ENCODE measurements at places on chromosomes 7 and 10.

GRCh38 chr10:127150136-127150535 is 46.3 kb downstream of the INSYN2A start:
- DNase-seq = no peak

GRCh38 chr7:151793531-151793951 is 83.4 kb downstream of the PRKAG2 start:
- DNase-seq = no peak

DNA sequence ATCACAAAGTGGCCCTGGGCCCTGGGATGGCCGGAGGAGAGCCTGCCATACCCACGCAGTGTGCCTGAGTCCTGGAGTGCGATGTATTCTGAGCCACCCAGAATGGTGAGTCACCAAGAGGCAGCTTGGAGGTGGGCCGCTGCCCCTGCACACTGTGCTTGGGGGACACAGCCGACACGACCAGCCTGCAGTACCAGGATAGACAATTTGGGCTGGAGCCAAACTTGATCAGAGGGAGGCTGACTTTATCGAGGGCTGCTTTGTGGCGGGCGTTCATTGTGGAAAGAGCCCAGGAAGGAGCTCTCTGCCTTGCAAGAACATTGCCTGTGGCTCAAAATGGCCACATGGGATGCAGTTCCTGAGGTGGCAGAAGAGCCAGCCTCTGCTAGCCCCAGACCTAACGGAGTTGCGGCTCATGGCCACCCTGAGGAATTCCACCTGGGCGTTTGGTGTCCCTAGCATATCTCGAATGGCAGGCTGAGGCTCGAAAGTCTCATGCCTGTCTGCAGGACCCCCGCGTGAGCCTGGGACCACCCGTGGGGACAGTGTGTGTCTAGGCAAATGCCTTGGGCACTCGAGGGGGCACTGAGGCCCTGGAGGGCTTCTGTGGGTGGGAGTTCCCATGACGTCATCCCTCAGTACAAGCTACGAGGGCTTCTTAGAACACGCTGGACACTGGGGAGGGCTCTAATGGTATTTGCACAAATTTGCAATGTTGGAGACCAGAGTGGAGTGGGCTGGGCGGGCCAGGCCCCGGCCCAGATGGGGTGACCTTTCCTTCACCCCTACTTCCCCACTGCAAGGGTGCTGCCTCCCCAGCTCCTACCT is 79.7 kb downstream of the LHPP start:
- DNase-seq = no peak

DNA sequence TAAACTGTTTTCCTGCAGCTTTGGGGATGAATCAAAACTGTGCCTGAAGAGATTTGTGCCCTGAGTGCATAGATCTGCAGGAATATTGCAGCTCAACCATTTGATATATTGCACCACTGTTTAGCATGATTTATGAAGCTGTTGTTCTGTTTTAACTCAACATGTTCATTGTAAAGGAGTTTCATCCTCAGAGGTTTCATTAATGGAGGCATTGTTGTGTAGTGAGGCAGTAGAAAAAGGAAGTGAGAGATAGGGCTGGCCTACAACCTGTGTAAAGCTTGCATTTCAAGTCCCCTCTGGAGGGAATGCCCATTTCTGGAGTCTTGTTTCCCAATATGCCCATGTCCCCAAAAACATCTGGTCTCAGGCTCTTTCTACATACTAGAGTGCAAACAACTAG is 67.5 kb downstream of the DNAJC12 start:
- no peak for DNase-seq

GRCh38 chr7:141133646-141134045 is 59.8 kb downstream of the TMEM178B start:
- DNase-seq = no peak

DNA sequence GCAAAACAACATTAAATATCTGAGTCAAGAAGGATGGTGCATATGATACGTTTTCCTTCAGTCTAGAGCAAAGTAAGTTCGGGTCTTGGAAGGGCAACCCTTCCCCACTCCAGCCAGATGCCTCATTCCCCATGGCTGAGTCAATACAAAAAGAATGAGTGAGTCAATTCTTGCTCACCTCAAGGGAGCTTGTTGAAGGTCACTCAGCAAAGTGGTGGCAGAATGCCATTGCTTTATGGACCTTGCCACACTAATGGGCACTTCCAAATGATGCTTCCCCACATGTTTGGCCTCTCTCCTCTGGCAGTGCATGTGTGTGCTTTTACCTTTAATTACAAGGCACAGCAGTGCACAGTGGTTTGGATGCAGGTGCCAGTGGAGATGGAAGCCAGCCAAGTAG is 296.5 kb downstream of the SORCS3 start:
- DNase-seq = no peak

GRCh38 chr7:131076711-131077181 is 250.9 kb upstream of the MKLN1 start:
- no peak for DNase-seq

GRCh38 chr10:79084012-79084971 is 15.5 kb downstream of the ZMIZ1 start:
- DNase-seq = peak; percentile 78

DNA sequence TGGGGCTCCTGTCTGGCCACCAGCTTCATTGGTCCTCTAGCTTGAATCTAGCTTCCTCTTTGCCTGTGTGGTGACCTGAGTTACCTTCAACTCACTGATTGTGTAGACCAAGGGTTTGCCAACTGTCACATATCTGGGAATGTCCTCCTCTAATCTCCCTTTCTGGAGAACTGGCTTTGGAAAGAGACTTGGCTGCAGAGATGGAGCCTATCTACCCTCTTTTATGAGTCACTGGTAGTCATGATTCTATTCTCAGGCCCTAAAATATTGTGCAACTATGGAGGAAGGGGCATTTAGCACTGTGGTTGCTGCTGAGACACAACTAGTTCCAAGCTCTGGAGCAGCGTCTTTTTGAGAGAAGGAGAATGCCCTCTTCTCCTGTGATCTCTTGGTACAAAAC is 691.3 kb downstream of the KCNMA1 start:
- DNase-seq = no peak

- no peak for DNase-seq
Measured at GRCh38 chr7:115558161-115558560, 472.4 kb downstream of the TFEC start.

GRCh38 chr7:91344911-91345310 is 80.7 kb downstream of the FZD1 start:
- no peak for DNase-seq

DNA sequence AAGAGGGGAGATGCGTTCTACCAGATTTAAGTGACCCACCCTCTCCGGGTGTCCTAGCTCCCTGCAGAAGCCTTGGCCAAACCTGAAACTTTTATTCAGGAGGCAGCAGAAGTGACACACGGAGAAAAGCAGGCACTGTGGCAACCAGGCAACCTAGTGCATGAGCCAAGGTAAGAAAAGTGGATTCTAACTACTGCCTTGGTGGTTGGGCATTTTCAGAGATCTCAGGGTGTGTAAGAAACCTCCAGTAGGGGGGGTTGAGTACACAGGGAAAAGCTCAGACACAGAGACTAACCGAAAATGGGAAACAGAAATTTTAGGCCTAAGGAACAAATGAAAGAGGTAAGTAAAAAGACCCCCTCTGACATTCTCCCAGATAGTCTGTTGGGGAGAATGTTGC is 645.7 kb downstream of the ANKRD7 start:
- DNase-seq = no peak

DNA sequence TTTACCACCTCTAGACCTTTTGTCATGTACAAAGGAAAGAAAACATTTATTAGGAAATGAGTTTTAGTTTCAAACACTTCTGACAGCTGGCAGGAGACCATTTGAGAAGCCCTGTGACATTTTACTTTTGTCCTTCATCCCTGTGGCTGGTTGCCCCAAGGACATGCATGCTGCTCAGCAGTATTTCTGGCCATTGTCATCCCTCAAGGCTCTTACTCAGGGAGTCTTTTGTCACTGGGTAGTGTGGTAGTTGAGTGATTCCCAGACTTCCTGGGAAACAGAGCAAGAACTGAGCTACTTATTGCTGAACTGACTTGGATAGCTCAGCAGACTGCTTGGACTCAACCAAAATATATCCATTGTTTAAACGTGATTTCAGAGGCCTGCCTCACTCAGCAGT is 142.8 kb downstream of the LRRC4 start:
- DNase-seq = no peak

DNA sequence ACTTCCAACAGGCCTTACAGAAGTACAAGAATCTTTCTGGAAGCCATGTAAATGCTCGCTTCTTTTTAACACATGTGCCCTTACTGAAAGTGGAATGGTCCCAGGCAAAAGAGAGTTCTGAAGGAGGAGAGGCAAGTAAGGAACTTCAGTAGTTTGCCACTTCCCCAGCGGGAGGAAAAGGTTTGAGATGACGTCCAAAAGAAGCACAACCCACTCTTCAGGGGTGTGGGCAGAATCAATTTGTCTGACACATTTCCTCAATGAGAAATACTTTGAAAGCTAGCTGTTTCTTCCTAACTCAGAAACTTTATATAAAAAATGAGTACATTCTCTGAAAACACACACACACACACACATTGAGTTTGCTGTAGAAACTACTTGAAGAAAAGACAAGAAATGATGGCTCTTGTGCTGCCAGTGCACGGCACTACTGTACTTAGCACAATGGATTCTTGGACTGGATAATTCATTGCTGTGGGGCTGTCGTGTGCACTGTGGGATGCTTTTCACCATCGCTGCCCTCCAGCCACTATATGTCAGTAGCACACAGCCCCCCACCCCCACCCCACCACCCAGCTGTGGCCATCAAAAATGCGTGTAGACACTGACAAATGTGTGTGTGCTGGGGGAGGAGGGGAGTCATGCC is 183.0 kb downstream of the SRPK2 start:
- no peak for DNase-seq

DNA sequence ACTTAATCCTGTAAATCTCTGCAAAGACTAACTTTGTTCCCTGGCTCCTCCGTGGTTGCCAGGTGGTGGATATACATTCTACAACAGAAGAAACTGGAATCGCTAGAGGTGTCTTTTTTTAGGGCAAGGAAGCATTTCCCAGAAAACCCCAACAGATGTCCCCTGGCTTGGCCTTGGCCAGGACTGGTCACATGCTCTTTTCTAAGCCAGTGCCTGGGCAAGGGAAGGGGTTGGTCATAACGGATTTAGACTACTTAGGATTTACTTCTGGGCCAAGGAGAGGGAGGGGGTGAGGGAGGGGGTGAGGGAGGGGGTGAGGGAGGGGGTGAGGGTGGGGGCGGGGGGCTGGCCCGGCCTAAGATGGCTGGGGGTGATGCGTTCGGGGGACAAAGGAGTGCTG is 105.7 kb downstream of the SNX10 start:
- peak; percentile 17 for DNase-seq

- no peak for DNase-seq
Measured at GRCh38 chr7:139960157-139960556, 102.6 kb downstream of the PARP12 start.

DNA sequence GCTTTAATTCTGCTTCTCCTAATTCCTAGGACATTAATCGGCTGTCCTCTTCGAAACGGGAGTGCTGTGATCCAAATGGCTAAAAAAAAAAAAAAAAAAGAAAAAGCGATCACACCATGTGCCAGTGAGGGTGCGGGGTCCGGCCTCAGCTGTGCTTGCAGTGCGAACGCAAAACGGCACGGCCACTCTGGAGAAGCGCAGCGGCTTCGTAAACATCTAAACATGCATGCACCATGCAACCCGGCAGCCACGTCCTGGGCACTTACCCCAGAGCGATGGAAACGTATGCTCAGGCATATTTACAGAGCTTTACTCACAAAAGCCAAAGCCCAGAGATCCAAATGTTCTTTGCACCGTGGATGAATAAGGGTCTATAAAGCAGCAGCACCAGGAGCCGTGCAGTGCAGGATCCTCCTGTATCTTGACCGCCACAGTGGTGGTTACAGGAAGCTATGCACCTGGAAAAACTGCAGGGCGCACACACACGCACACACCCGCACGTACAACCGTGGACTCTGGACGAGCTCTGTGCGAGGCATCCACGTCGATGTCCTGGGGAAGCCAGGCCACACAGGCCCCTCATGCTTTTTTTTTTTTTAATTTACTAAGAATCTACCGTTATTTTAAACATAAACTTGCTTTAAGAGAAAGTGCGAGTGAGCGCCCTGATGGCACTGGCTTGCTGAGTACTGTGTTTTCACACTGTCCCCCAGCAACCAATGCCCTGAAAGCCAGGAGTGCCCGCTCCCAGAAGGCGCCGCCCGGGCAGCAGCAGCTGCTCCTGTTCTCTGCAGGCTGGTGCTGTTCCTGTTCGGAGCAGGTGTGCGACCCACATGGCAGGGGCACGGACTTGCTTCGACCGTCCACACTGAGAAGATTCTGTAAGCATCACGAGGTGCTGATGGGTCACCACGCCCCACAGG is 25.0 kb downstream of the GPER1 start:
- no peak for DNase-seq

DNA sequence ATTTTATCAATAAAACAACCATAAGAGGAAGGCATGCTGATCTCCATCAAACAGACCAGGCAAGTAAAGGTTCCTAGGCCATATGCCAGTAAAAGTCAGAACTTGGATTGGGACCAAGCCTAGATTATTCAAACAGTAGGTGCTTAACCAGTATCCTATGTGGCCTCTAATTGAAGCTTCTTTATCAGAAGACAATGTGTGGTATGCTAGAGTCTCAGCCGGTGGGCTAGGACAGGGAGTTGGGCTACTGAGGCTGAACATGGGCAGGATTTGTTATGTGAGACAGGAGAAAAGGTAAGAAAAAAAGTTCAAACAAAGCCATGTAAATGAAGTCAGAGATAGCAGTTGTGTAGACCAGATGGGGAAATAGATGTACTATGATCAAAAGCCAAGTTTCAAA is 413.7 kb upstream of the GHITM start:
- no peak for DNase-seq

GRCh38 chr7:142329062-142329790 is 71.4 kb upstream of the PRSS58 start:
- DNase-seq = no peak

DNA sequence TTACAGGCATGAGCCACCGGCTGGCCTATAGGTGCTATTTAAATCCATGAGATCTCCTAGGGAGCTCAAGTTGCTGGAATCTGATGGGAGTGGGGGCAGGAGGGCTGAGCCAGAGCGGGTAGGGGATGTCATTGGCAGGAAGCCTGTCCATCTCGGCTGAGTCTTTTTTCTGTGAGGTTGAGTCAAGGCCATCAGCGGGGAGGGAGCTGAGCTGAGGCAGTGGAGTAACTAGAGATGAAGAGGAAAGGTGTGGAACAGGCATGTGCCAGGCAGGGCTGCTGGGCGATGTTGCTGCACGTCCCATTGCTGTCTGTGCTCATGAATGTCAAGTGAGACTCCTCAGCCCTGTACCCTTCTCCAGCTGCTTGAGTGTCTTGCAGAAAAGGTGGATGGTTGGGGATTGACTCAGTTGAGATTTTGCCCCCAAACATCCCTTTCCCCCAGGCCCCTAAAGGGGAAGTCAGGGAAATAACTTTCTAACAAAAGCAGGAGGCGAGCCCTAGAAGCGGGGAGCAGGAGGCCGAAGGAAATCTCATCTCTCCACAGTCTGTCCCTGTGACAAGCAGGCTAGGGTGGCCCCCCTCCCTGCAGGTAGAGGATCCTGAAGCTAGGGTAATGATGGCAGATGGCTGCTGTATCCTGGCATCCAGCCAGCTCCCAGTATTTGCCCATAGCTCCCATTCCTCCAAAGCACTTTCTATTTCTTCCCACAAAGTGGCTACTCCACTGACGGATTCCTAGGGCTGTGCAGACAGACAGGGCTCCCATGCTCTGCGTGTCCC is 5.4 kb downstream of the ATP6V1F start:
- DNase-seq = no peak
